Lung (tissue), 17 donors: ENCODE measurements at places on chromosomes 7 and 10. TPM values are rescaled to one million over a fixed set of nuclear protein-coding genes. Genes with fewer than 3 reads are reported as not detected.

GRCh38 chr10:44023517-44023916, 361.4 kb downstream of the CXCL12 start:
- H3K27me3 ChIP-seq: no peaks in the 10 kb centered on the region
- H3K36me3 ChIP-seq: no peaks in the 10 kb centered on the region
- no peaks in the 10 kb centered on the region for H3K4me1 ChIP-seq
- H3K4me3 ChIP-seq: no peak overlapping the region

GRCh38 chr7:84506151-84506550, 311.6 kb upstream of the SEMA3A start:
- no peaks in the 10 kb centered on the region for H3K4me1 ChIP-seq
- no peaks in the 10 kb centered on the region for H3K36me3 ChIP-seq
- DNase-seq: no peak
- H3K27me3 ChIP-seq: no peaks in the 10 kb centered on the region
- H3K4me3 ChIP-seq: no peak overlapping the region

PNLIPRP1 gene
- not detected for total RNA-seq

C10orf105 gene
- 0.14 TPM for total RNA-seq

CDK14 gene
- 32.0 TPM for total RNA-seq

ACTL6B gene
- not detected for total RNA-seq
